Activated T-cell treated with anti-CD3 and anti-CD28 coated beads for 24 hours (primary cell): ENCODE measurements at places on chromosomes 16 and 17.

GRCh38 chr16:79452671-79453070 is 147.9 kb downstream of the MAF start:
- DNase-seq, result no peak

- no peak for DNase-seq
Observed at GRCh38 chr17:29549177-29549923, 17.5 kb downstream of the ABHD15 start.

DNA sequence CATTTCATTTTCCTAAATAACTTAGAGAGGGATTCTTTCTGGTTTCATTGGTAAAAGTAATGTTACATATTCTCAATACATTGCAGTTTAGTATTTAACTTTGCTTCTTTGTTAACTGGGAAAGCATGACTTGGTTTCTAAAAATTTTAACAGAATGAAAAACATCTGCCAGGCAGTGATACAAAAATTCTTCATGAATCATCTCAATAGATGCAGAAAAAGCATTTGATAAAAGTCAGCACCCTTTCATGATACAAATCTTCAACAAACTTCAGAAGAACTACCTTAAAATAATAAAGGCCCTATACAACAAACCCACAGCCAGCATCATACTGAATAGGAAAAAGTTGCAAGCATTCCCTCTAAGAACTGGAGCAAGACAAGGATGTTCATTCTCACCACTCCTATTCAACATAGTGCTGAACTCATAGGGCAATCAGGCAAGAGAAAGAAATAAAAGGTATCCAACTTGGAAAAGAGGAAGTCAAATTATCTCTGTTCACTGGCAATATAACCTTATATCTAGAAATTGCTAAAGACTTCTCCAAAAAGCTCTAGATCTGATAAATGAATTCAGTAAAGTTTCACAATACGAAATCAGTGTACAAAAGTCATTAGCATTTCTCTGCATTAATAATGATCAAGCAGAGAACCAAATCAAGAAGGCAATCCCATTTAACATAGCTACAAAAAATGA is 50.4 kb downstream of the SLFN5 start:
- no peak for DNase-seq

DNA sequence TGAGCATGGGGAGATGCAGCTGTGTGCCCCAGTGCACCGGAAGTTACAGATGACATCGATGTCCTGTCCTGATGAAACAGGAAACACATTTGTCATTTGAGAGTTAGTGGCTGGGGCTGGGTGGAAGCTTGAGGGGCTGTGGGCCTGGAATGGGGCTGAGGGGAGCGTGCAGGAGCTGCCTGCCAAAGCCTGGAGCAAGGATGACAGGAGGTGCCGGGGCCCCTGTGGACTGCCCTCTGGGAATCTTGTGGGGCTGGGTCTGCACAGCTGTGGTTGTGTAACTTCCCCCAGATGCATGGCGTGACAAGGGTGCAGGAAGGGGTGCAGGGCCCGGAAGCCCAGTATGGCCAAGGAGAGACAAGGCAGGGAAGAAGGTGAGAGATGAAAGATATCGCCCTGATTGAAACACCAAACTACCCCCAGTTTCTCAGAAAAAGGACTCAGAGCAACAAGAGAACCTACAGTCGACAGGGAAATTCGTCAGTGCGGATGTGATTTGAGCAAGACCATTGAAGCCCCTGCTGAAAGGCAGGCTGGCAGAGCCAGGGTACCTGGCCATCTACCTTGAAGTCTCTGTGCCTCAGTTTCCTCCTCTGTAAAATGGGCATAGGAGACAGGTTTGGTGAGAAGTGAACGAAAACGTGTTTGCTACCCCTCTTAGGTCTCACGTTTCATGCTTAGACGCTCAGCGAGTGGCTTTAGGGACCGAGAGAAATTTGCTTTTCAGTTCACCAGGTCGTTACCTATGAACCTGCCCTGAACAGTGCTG is 8.8 kb downstream of the MMP25 start:
- no peak for DNase-seq

- DNase-seq, result peak; percentile 42
Observed at GRCh38 chr17:50626037-50626574, 8.6 kb upstream of the ABCC3 start.

- no peak for DNase-seq
Observed at GRCh38 chr17:27640790-27641189, 9.8 kb downstream of the LGALS9 start.

DNA sequence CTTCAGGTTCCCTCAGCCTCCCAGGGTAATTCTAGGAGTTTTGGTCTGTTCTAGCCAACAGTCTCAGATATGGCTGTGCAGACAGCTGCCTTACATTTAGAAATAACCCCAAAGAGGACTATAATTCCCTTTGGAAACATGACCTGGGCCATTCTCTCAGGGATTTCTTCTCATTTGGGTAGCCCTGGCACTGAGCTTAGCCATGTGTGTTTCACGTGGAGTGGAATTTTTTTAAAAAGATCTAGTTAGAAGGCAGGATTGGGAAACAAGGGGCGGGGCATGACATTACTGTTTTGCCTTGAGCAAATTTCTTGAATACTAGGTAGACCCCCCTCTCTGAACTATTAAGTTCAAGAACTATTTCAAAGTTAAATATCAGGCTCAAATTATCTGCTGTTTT is 29.6 kb upstream of the MRC2 start:
- no peak for DNase-seq

DNA sequence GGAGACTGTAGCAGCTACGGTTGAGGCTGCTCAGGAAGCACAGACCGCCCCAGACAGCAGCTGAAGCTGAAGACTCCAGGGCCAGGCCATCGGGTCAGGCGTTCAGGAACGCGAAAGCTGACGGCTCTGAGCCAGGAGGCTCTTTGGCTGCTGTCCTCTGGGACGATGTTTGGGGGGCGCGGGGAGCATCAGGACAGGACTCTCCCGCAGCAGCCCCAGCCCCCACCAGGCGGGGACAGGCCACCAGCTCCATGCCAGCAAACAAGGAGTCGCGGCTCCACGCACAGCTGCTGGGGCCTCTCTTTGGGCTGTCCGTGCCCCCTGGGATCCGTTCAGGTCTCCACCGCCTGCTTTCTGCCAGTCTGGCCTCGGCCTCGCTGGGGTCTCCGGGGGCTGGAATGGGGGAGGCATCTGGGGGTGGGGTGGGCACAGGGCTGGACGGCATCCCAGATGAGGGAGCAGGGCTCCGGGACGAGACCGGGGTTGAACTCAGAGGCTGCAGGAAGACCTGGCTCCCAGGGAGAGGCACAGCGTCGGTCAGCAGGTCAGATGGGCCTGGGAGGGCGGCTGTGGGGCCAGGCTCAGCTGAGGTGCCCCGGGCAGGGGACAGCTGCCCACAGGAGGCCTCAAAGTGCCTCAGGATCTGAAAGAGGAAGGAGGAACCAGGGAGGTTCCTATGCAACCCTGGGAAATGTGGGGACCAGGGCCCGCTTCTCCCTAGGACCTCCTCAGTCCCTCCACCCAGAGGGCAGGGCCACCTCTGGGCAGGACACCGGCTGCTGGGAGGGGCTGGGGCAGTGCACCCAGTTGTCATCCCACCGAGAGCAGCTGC is 6.3 kb upstream of the CEP131 start:
- DNase-seq, result no peak
